SK-N-MC (cell line): ENCODE measurements at places on chromosomes 3 and 15.

GRCh38 chr3:40975711-40976121 is 223.6 kb upstream of the CTNNB1 start:
- DNase-seq = no peak

GRCh38 chr3:38907426-38907825 is 91.4 kb upstream of the SCN10A start:
- DNase-seq = no peak

DNA sequence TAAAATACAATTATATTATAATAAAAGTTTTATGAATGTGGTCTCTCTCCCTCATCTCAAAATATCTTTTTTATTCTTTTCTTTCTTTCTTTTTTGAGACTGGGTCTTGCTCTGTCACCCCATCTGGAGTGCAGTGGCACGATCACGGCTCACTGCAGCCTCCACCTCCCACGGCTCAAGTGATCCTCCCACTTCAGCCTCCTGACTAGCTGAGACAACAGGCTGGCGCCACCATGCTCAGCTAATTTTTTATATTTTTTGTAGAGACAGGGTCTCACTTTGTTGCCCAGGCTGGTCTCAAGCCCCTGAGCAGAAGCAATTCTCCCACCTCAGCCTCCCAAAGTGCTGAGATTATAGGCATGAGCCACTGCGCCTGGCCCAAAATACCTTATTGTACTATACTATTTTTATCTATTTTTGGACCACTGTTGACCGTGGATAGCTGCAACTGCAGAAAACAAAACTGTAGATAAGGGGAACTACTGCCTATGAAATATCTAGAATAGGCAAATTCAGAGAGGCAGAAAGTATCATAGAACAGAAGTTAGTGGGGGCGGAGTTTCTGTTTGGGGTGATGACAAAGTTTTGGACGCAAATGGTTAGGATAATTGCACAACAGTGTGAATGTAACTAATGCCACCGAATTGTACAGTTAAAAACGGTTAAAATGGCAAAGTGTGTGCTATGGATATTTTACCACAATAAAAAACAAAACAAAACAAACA is 66.6 kb downstream of the SLC12A8 start:
- DNase-seq = no peak

GRCh38 chr3:106276755-106277612 is 408.2 kb upstream of the CBLB start:
- no peak for DNase-seq

DNA sequence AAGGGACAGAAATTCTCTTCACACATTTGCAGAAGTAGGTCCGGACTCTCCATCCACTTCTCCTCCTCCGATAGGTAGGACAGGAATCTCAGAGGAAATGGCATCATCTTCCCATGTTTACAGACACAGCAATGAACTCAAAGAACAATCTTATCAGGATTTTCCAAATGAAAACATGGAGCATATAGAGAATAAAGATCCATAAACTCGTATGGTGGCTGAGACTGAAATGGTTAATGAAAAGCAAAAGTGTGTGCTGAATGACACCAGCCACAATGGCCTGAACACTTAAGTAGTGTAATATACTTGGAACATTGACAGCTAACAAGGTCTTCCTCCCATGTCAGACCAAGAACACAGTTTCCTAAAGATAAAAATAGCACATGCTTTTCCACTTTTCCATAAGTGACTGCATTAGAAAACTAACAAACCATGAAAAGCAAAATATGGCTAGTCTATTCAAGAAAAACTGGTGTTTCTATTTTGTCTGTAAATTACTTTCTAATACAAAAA is 5.8 kb downstream of the CCRL2 start:
- no peak for DNase-seq

DNA sequence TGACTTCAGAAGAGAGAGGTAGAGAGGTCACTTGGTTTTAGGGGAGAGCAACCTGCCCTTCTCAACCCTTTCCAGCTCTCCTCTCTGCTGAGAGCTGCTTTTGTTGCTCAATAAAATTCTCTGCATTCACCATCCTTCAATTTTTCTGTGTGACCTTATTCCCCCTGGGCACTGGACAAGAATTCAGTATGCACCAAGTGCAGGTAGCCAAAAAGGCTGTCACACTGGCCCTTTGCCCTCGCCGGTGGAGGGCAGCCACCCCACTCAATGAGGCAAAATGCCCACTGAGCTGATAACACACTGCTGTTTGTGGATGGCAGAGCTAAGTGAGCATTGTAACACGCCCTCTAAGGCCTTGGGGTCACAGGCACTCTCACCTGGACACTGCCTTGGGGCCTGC is 12.9 kb downstream of the PGBD4 start:
- DNase-seq = no peak
